Activated naive CD4-positive, alpha-beta T cell (primary cell): ENCODE measurements at places on chromosomes 12 and 14.

- DNase-seq, result no peak
Measured at GRCh38 chr14:96095581-96096476, 56.7 kb downstream of the C14orf132 start.

DNA sequence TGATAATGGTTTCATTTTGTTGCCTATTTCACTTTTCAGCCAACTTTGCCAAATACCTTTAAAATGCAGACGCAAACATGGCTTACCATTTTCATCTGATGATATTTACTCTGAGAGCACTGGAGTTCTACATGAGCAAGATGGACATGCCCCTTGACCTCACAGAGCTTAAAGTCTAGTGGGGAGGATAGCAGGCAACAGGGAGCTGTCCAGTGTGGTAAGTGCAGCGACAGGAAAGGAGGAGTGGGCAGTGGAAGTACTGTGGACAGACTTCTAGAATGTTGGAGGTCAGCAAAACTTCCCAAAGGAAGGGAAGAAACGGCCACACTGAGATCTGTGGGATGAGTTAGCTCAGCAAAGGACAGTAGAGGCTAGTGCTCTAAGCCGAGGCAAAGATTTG lies 25.3 kb downstream of the LRIG3 start:
- DNase-seq, result no peak

GRCh38 chr12:124927201-124928094 lies 13.0 kb upstream of the UBC start:
- DNase-seq, result no peak

DNA sequence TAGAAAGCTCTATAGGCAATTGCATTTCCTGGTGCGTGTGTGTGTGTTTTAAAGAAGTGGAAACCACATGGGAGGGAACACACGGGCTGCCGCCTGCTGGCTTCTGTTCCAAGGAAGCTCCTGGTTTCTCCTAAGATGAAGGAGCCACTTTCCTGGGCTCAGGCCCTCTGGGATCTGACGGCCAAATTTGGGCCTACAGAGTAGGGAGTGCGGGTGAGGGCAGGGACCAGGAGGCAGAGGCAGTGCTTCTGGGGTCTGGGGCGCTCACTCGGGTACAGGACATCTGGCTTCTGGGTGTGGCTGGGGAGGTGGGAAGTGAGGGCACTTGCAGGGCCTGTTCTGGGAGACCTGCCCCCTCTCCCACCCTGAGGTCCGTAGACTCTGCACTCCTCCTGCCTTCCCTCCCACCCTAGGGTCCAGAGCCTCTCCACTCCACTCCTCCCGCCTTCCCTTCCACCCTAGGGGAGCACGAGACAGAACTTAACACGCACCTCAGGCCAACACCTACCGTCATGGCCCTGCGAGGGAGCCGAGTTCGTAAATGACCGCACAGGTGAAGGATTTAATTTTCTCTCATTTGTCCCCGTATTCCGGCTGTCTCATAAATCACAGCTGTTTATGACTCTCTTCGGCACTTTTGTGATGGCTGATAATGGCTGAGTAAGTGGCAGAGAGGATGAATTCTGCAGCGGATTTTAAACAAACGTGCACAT lies 127.7 kb downstream of the KIF26A start:
- DNase-seq, result no peak

DNA sequence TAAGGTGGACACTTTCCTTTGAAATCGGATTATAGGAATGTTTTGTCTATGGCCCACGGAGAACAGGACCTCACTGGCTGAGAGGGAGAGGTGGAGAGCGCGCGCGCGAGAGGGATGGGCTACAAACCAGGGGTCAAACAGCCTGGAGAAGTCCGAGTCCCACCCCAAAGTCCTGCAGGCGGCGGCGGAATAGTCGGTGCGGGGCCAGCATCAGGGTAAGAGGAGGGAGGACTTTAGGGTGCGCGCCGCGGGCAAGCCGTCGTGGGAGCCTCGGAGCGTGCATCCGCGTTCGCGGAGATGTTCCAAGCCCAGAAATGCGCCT lies 3.3 kb upstream of the HOXC8 start:
- no peak for DNase-seq

DNA sequence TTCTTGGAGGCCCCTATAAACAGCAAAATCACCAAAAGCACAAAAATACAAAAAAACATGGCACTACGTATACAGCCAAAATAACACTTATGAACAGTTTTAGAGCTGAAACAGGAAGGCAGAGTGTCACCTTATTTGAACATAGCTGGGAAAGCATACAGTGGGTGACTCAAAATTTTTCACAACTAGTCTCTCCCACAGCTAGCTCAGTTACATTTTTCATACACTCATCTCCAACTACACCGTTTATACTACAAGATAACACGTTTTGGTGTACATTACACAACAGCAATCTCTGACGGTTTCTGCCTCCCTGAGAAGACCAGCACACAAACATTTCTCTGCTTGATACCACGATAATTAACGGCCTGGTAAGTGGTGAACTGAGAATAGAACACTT lies 2.9 kb downstream of the RAD52 start:
- no peak for DNase-seq

- DNase-seq, result no peak
Measured at GRCh38 chr14:28652782-28653181, 113.8 kb upstream of the FOXG1 start.

- DNase-seq, result no peak
Measured at GRCh38 chr12:69701826-69702225, 2.7 kb upstream of the BEST3 start.

- DNase-seq, result peak; percentile 53
Measured at GRCh38 chr14:72516936-72517700, 376.8 kb downstream of the DPF3 start.

DNA sequence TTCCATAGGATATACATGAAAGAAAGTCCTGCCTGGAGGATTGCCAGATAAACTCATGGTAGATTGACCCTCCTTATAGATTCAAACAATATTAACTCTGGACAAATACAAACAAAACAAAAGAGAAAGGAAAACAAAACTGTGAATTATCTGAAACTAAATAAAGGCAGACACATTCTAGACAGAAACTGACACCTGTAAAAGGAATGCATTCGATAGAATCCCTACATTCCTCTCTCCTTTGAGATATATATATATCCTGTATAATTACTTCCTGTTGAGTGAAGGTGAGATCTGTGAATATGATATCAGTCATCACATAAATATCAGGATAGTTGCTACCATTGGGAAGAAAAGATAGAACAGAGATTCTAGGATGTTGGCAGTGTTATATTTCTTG lies 948.4 kb upstream of the ATXN7L3B start:
- DNase-seq, result no peak

- DNase-seq, result no peak
Measured at GRCh38 chr14:104818714-104819161, 17.8 kb downstream of the ZBTB42 start.

GRCh38 chr12:4441355-4442335 lies 4.0 kb downstream of the FGF6 start:
- DNase-seq, result no peak

DNA sequence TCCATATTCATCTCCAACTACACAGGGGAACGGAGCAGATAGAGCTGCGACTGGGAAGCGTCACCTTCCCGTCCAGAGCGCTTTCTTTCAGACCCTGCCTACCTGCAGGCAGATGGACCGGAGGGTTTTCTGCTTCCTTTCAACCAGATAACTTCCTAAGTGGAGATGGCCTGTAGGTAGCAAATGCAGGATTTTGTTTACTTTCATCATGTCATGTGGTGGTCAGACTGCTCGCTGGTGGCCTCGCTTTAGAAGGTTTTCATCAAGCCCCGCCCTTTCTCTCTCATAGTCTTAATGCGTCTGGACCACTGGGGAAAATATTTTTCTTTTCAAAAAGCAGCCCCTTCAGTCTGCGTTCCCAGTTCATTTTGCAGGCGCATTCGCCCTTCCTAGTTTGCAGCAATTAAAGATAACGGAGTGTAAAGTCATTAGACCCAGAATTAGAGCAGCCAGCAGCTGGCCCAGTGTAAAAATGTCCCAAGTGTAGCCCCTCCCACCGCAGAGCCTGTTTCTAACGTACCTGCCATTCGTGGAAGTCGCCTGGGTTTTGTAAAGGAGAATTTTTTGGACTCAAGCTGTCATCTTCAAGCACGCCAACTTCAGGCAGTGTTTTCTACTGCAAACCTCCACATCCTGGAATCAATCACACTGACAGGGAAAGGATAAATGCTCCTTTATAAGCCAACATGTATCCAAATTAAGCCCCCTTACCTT lies 68.9 kb downstream of the TESC start:
- DNase-seq, result no peak
